ENCODE measurements at places on chromosomes 5 and 9.
A peak's percentile ranks its signal among the peaks of the same experiment; 100 is the strongest.

DNA sequence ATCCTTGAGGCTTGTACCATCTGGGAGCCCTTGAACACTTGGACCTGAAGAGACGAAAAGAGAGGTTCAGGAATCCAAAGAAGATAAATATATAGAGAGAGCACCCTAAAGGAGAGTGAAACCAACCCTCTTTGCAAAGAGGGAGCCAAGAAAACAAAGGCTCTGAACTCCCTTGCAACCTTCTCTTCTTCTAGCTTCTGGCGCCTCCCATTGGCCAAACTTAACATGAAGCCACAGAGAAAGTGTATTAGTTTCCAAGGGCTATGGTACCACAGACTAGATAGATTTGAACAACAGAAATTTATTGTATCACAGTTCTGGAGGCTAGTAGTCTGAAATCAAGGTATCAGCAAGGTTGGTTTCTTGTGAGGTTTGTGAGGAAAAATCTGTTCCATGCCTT lies 175.1 kb downstream of the HCN1 start:
- peak; percentile 60 for DNase-seq

- no peak for DNase-seq
Observed at GRCh38 chr9:88266416-88266815, 121.8 kb upstream of the SPIN1 start.

DNA sequence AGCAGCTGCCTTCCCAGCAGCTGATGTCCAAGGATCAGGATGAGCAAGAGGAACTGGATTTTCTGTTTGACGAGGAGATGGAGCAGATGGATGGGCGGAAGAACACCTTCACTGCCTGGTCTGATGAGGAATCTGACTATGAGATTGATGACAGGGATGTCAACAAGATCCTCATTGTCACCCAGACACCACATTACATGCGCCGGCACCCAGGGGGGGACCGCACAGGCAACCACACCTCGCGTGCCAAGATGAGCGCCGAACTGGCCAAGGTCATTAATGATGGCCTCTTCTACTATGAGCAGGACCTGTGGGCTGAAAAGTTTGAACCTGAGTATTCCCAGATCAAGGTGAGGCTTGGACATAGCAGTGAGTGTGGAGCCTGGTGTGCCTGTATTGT lies 46.9 kb downstream of the LARP1 start:
- DNase-seq: no peak

- peak; percentile 58 for DNase-seq
Observed at GRCh38 chr5:138503487-138504270, 38.4 kb downstream of the EGR1 start.

- no peak for DNase-seq
Observed at GRCh38 chr9:31236344-31236743, 1148.1 kb upstream of the ACO1 start.

DNA sequence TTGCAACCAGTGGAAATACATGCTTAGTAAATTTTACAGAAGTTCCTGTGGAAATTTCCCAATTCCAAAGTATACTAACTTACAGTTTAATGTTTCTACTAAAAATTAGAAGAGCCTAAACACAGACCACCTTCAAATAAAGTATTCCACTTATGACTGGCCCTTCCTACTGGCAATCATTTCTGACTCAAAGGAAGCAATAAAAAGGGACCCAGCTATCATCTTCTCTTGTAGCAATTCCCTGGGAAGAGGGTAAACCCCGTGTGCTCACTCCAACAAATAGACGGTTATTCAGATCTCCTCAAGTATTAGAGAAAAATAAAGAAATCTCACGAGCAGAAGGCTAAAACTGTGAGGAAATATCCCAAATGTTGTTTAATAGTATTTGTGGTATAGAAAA lies 43.3 kb downstream of the GOLPH3 start:
- no peak for DNase-seq

DNA sequence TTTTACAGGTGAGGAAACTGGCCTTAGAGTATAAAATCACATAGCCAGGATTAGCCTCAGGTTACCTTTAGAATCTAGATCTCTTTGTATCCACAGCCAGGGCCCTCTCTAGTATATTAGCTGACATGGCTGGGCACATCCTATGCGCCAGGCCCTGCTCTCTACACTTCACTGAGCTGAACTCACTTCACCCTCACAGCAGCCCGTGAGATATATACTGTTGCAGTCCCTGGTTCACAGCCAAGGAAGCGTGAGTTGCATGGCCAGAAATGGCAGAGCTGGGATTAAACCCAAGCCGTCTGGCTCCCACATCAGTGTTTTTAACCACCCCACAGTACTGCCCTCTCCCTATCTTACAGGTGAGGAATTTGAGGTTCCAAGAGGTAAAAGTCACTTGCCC lies 58.4 kb downstream of the DAB2IP start:
- no peak for DNase-seq

DNA sequence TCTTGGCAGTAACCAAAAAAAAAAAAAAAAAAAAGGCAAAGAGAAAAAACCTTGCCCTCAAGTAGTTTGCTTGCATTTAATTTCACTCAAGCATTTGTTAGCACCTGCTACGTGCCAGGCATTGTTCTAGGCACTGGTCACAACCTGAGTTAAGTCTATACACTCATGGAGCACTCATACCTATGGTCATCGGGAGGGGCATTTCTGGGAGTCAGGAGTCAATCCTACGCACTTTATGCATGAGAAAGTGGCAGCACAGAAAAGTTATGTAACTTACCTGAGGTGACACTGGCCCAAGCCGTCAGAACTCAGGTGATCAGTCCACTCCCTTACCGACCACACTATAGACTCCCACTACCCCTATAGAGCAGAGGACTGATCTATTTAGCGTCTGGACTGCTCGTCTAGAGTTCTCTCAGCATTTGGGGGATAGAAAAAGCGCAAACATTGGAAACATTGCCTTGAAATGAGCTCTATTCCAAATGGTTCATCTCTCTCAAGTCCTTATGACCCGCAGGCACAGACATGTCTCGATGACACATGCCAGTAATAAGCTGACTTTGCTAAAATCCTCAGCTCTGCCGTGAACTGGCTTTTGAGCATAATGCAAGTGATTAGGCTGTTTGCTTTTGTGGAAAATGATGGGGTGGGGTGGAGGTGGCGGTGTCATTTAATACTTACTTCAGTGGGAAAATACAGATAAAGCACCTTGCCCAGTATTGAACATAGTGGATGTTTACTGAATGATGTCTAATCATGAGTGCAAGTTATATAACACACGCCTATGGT lies 160.2 kb downstream of the ARHGEF28 start:
- DNase-seq: no peak

DNA sequence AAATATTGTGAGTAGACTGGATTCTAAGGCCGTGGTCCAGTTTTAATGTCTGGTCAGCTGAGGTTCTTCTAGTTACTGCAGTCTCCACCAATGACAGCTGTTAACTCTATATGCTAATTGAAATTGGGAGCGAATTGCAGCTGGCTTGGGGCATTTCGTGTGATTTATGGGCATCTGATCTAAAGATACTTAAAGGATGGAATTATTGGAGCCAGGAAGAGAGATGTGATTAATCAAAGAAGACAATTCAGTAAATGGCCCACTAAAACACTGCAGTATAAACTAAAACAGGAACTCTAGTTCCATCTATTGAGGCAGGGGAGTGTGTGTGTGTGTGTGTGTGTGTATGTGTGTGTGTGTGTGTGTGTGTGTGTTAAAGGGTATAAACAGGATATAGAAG lies 157.5 kb upstream of the IQGAP2 start:
- no peak for DNase-seq

DNA sequence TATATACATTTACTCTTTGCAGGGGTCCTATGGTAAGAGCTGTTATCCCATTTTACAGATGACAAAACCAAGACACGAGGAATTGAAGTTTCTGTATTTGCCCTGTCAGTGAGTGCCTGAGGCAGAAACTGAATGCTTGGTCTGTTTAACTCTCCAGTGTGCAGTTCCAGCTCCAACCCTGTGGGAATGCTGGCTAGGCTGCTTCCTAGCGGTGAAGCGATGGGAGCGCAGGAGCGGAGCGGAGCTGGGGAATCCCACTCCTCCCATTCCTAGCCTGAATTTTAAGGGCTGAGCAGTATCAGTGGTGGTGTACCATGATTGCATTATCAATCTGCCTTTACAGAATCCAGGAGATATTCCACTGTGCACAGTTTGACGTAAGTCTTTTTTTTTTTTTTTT lies 202.3 kb downstream of the LRRC70 start:
- no peak for DNase-seq

DNA sequence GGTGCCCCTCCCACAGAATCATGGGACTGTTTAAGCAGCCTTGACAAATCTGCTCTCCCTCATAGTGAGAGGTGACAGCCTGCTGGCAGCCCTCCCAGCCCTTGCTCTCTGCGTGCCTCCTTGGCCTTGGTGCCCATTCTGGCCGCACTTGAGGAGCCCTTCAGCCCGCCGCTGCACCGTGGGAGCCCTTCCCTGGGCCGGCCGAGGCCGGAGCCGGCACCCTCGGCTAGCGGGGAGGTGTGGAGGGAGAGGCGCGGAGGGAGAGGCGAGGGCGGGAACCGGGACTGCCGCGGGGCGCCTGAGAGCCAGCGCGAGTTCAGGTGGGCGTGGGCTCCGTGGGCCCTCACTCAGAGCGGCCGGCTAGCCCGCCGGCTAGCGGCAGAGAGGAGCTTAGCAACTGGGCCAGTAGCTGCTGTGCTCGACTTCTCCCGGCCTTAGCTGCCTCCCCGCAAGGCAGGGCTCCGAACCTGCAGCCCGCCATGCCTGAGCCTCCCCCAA lies 125.9 kb upstream of the MYO10 start:
- no peak for DNase-seq

DNA sequence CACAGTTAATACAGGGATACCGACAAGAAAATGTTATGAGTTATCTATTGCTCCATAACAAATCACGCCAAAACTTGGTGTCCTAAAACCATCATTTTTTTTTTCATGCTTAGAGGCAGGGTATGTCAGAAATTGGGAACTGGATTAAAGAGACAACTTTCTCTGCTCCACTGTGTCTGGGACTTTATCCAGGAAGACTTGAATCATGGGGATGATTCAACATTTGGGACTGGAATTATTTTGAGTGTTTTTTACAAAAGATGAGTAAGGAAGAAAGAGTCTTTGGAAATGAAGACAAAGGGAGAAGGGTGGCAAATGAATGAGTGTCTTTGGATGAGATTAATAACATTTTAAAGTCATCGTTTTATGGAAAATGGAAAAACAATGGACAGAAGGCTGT lies 1883.7 kb upstream of the C9orf72 start:
- peak; percentile 48 for DNase-seq

DNA sequence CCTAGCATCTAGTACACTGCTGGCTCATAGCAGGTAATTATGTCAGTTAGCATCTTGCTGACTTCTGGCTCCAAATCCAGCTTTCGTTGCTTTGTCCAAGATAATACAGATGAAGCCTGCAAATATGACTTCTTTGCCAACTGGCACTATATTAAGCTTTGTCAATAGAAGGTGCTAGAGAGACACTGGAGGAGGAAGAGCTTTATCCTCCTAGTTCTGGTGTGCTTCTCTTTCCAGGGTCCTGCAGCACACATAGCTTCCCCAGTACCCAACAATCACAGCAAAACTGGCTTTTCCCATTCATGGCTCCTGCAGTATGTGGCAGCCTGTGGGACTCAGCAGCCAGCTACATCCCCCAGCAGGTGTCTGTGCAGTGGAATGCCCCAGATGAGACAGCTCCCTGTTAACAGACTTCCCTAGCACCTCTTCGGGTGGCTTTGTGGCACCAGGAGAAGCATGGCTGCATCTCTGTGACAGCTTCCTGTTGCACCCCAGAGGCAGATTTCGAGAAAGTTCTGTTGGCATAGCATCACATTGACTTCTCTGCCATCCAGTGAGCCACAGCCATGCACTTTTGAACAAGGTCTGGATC lies 147.8 kb downstream of the OXCT1 start:
- DNase-seq: no peak

- DNase-seq: no peak
Observed at GRCh38 chr5:76657091-76657490, 33.9 kb upstream of the F2RL2 start.

- no peak for DNase-seq
Observed at GRCh38 chr9:91157883-91158282, 203.8 kb downstream of the AUH start.

DNA sequence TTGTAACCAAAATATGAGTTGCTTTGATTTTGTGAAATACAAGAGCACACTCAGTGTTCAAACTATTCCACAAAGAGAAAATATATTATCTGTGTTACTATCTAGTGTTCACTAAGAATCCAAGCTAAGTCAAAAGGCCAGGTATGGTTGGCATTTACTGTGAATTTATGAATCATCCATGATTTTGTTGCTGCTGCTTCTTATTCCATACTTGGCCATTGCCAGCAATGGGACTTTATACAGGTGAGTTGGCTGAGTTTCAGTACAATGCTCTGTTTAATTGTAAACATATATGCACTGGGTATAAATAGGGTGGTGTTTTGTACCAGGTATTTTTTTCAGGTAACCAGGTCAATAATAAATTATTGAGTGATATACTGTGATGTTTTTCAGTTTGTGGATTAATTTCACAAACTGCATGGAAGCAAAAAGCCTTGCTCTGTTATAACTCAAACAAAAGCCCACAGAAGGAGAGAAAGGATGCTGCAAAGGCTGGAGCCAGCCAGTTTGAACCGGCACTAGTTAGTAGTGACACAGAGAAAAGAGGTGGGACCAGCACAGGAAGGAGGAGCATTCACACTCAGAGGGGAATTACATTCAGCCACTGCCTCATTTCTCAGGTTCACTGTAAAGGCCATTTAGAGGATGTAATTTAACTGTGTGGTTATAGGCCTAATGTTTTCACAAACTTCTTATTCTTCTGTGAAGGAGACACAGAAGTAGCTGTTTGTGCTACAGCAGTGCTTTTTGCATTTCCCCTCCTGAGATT lies 381.8 kb downstream of the ADGRV1 start:
- peak; percentile 58 for DNase-seq

DNA sequence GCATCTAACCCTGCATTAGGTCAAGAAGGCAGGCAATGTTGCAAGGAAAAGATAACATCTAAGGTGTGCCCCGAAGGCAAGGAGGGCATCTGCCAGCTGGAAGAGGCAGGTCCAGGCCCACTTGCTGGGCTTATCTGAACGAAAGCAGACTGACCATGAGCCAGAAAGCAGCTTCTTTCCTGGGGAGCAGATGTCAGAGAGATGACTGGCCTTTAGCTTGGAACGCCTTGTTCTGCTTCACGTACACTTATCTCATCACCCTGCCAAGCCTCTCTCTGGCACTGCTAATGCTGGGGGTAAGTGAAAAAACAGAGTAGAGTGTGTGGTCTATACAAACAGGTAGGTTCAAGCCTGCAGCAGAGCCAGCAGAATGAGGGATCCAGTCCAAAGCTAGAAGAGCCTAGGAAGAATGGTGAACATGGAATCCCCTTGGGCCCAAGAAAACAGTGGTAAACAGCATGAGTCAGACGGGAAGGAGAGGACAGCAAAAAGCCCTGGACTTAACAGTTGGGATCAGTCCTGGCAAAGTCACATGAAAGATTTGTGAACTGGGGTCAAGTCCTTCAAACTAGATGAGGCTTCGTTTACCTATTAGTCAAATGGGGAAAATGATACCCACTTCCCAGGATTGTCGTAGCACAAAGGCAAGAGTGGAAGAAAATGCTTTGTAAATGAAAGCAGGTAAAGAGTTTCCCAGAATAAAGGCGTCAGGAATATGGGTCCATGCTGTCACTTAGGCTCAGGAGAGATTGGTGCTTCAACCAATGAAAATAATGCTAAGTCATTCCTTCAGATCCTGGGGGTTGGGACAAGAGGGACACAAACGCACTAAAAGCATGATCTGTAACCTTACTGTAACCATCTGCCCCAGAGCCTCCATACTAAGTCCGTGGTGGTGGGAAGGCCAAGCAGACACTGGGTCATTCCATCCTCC lies 200.9 kb downstream of the SLIT3 start:
- peak; percentile 35 for DNase-seq

Data from A172 (cell line).